SK-MEL-5 (cell line): ENCODE measurements at places on chromosomes 2 and 18.
A peak's percentile ranks its signal among the peaks of the same experiment; 100 is the strongest.

- no peak for DNase-seq
These were observed 21.9 kb downstream of the CENPO start for GRCh38 chr2:24815171-24815570.

DNA sequence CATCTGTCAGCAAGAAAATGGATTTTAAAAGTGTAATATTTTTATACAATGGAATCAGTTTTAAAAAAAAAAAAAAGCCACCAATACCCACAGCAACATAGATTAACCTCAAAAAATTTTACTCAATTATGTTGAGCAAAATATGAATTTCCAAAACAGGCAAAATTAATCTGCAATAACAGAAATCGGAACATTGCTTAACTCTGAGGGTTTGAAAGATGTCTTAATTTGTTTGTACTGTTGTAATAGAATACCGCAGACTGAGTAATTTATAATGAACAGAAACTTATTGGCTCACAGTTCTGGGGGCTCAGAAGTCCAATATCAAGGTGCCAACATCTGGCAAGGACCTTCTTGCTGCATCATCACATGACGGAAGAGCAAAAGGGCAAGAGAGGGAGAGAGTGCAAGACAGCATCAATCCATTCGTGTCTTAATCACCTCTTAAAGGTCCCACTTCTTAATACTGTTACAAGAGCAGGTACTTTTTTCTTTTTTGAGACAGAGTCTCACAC is 31.8 kb upstream of the TNFAIP6 start:
- no peak for DNase-seq

GRCh38 chr18:44731530-44732237 is 51.0 kb downstream of the SETBP1 start:
- no peak for DNase-seq

GRCh38 chr2:9538000-9538507 is 17.6 kb downstream of the ADAM17 start:
- peak; percentile 59 for DNase-seq

DNA sequence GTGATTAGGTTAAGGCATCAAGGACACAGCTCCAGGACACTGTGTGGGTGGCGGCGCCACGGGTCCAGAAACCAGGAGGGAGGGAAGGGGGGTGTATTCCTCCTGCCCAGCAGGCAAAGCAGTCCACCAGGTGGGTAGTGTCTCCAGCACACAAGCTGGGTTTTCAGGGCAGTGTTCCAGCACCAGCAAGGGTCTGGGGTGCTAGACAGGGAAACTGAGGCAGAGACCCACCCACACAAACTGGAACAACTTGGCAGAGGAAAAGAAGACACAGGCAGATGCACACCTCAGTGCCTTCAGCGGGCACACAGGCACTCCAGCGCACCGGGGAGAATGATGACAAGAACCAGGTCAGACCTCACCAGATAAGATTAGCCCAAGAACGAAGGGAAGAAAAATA is 28.4 kb upstream of the GNAL start:
- DNase-seq = no peak

DNA sequence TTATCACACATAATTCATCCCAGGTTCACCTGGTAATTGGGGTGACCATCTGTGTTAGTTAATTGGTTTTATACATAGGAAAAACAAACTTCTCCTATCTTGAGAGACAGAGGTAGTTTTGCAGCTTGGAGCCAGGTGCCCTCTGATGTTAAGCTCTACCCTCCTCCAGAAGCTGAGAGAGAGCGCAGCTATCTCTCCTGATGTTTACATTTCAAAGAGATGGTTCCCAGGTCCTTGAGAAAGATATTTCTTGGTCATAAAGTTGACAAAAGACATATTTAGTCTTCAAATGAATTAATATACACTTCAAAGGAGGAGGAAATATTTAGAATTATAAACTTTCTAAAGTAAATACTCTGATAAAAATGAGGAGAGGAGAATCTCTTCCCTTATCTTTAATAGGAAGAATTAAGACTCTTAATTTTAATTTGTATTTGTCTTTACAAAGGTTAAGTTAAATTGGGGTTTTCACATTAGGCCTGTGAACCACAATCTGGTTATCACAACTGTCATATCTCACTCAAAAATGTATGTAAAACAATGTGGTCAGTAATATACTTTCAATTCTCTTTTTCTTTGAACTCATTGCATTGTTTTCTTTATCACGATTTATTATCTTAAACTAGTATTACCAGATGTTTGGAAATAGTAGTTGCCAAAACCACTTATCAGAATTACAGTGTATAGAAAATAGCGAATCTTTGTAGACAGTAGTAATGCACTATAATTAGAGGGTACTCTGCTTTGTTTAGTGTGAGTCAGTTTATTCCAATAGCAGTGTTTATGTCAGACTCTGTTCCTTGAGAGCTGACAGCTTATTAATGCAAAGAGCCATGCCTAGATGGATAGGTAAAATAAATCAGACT is 26.8 kb downstream of the SERPINB4 start:
- DNase-seq = no peak

GRCh38 chr2:223654384-223654915 is 52.3 kb upstream of the SCG2 start:
- no peak for DNase-seq

DNA sequence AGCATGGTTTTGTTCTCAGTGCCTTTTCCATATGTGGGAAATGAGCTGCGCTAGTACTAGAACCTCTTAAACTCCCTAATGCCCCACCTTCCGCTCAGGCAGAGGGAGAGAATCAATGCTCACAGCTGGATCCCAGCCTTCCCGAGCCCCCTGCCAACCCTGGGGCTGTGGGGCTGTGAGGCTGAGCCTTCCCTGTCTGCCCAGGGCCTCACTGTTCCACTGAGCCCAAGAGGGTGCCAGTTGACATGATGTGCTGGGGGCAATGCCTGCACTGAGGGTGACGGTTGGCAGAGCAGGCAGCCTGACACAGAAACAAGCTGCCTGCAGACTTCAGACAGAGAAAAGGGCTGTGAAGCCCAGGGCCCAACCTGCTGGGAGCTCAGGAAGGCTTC is 602.4 kb upstream of the RAB6C start:
- DNase-seq = no peak

DNA sequence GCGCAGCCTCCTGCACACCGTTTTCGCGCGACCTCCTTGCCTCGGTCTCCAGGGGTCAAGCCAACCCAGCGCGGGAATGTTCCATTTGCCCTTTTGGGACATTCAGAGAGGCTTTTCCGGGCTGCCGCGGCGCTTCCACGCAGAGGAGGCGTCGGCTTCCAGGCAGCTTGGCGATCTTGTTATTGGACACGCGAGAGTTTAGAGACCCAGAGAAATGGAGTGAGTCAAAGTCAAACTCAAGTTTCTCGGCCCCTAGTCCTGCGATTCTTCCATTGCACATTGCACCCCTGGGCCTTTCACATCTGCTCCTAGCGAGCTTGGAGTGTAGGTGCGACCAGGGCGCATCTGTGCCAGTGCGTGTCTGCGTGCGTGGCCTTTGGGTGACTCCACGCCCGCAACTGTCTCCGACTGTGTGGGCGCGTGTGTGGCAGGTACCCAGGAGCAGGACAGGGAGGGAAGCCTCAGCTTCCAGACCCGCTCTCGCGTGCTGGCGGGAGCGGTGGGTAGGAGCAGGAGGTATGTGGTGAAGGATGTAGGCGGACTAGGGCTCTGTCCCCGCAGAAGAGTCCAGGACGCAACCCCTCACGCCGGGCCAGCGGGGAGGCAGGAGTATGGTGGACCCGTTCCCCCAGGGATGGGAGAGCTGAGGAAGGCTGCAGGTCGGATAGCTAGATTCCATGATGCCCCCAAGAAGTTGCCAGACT is 13.5 kb downstream of the SIX3 start:
- DNase-seq = no peak

GRCh38 chr18:66564236-66564635 is 39.7 kb downstream of the CDH19 start:
- no peak for DNase-seq

GRCh38 chr2:29239209-29239960 is 124.2 kb downstream of the CLIP4 start:
- no peak for DNase-seq

DNA sequence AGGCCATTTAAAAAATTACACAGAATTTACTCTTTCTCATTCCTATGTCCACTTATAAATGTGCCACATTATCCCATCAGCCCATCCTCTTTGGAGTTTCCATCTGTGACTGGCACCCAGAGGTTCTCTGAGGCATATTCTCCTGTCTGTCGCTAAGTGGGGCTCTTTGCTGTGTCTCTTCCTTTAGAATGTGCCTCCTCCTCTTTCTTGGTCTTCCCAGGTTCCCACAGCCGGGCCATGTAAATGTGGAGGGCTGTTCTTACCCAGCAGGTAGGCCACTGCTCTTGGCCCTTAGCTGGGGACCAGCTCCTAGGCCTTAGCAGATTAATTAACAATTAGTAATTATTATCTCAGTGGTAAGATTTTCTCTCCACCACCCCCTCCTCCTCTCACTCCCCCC is 167.0 kb downstream of the INSIG2 start:
- no peak for DNase-seq

- no peak for DNase-seq
These were observed 17.7 kb downstream of the SCYGR5 start for GRCh38 chr2:227684258-227684657.

- no peak for DNase-seq
These were observed 56.5 kb downstream of the TPGS2 start for GRCh38 chr18:36772241-36772723.

GRCh38 chr18:59484561-59485328 is 125.7 kb upstream of the LMAN1 start:
- no peak for DNase-seq

- no peak for DNase-seq
These were observed 80.1 kb downstream of the PLA2R1 start for GRCh38 chr2:159982270-159982669.

- DNase-seq = no peak
These were observed 11.8 kb upstream of the FN1 start for GRCh38 chr2:215447673-215448081.

DNA sequence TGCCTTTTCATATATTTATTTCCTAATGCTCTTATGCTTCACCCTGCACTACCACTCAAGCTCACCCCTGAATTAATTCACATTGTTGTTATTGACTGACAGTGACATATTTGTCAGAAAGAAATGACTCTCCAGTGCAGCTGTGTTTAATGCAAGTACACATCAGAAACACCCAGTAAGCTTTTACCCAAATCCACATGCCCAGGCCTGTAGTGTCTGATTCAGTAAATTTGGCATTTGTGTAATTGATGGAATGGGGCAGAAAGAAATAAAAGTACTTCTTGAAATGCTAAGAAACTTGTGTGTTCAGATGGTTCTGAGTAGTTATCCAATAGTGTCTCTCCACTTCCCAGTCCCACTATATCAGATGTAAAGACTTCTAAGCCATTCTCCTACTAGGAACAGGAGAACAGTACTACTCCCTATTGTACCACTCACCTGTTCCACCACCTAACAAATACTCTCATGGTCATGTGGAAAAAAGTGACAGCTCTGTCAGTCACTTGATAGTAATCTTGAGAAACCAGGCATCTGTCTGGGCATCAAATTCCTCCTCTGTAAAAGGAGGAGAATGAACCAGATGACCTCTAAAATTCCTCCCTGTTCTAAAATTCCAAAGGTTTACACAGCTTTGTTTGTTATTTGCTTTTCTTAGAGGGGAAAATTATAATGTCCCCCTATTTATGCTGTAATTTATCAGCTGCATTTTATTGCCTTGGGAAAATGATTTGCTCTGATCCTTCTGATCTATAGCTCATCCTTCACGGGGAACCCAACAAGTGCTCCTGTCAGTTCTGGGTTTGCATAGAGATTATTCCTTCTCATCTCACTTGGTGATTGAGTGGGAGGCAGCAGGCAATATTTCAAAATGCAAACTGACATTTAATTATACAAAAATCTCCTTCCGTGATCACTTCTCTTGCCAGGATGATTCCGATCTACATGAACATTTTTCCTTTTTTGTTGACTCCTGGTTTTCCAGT is 70.9 kb downstream of the ZNF385B start:
- no peak for DNase-seq

GRCh38 chr2:68040078-68040477 is 22.7 kb downstream of the C1D start:
- DNase-seq = no peak

- no peak for DNase-seq
These were observed 64.4 kb upstream of the REV1 start for GRCh38 chr2:99554238-99554637.

DNA sequence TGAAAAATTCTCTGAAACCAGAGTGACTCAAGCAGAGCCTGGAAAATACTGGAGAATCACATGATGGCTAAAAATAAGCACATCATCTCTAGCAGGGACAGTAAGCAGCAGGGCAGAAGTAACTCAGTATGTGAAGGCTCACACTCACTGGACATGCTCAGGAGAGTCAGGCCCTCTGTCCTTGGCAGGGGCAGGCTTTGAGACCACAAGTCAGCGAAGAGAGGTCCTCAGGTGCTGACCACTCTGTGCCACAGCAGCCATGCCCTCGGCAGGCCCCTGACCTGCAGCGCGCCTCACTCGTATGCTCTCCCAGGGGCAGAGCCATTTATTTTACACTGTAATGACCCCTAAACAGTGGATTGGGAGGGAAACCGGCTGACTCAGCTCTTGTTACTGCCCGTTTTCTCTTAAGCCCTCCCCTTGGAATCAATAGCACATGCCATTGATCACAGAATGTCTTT is 76.8 kb downstream of the MAPRE2 start:
- DNase-seq = peak; percentile 10

DNA sequence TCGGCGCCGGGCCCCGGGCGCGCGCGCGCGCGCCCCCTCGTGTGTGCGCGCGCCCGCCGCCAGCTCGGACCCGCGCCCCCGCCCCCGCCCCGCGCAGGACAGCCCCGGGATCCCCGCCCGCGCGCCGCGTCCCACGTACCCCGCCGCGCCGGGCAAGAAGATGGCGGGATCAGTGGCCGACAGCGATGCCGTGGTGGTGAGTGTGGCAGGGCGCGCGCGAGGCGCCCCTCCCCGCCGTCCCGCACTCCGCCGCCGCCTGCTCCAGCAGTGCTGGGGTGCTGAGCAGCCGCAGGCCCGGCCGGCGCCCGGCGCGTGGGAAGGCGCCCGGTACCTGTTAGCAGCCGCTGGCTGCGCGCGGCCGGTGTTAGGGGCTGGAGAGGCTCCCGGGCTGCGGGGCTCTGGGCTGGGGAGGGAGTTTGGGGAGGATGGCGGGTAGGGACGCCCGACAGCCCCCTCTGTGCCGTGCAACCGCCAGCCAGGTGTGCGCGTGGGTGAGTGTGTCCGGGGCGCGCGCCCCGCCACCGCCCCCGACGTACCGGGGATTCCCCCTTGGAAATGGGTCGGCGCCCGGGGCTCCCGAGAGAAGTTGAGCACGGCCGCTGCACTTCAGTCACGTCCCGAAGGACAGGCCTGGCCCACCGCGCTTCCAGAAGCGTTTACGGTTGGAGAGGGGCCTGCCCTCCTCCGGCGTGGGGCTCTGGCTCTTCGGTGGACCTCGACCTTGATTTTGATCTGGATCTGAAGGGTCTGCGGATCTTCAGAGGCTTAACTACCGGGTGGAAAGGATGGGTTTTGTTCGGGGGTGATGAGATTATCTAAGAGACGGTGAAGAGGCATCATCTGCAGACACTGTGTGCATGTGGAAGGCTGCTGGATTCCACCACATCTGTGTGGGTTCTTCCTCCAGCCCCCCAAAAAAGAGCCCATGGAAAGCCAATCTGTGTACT is 697 bp downstream of the LGALSL start:
- peak; percentile 38 for DNase-seq

GRCh38 chr18:46265196-46266156 is 161.3 kb downstream of the HAUS1 start:
- DNase-seq = no peak
